ENCODE measurements at places on chromosomes 1 and 21.

DNA sequence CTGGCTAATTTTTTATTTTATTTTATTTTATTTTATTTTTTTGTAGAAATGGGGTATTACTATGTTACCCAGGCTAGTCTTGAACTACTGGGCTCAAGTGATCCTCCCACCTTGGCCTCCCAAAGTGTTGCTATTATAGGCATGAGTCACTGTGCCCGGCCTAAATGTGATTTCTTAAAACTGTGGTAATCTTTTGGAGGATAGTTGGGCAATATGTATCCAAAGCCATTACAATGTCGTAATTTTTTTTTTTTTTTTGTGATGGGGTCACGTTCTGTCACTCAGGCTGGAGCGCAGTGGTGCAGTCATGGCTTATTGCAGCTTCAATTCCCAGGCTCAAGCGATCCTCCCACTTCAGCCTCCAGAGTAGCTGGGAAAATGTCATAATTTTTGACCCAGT is 14.2 kb downstream of the ETV3L start:
- no peak for DNase-seq

- DNase-seq: no peak
Measured at GRCh38 chr1:100134872-100135271, 1.9 kb downstream of the TRMT13 start.

DNA sequence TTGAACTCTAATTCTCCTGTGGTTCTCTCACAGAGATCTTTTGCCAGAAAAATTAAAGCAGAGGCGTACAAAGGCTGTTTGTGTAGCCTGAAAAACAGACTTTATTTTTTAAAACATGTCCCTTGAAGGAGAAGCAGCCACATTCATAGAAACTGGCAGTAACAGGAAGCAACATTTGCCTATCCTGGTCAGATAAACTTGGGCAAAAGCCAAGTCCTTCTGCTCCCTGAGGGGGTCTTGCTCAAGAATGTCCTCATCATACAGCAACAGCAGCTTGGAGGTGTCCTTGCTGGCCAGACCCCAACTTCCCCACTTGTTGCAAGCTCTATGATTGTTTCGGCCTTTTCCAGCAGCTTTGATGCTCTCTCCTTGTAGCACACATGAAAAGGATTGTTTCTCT is 36.3 kb downstream of the MSTO1 start:
- no peak for DNase-seq

- no peak for DNase-seq
Measured at GRCh38 chr1:924656-925560, 1.2 kb downstream of the SAMD11 start.
